HFFc6 (cell line): ENCODE measurements at places on chromosomes 2 and 18.
A peak's percentile ranks its signal among the peaks of the same experiment; 100 is the strongest.

GRCh38 chr2:164794432-164795231, 47.0 kb downstream of the COBLL1 start:
- DNase-seq, result no peak

DNA sequence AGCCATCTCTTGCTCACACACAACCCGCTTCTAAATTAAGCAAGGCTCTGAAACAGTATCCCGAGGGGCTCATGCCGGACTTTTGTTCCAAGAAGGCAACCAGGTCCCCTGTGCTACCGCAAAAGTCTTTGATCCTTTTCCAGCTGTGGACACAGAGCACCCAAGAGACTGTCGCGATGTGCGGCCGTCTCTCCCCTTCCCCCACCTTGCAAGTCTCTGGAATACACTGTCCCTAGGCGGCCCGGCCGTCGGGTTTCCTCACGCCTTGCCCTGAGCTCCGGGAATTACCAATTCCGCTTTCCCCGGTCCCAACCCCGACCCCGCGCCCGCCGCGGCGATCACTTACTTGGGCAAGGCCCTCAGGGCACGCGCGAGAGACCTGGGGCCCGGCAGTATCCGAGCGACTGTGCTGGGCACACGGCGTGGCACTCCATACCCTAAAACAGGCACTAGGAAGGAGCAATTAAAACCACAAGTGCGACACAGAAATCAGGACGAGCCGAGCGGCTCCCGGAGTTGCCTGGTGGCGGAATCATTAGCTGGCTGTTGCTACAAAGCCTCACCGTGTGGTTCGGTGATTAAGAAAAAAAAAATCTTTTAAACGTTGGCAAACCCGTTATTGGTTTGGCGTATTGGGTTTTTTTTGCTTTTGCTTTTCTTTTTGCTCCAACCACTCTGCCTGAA, 2.2 kb upstream of the DLX1 start:
- peak; percentile 36 for DNase-seq

DNA sequence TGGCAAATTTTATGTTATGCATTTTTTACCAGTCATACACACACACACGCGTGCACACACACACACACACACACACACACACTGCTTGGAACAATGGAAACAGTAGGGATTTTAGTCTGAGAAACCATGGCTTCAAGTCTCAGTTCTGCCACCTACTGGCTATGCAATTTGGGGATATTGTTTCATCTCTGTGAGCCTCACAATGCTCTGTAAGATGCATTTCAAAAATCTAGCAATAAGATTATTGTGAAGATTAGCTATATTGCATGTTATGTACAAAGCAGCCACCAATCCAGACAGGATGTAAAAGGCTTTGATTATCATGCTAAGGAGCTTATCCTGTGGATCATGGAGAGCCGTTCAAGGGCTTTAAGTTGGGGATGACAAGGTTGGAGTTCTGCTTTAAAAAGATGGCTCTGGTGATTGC, 401.4 kb downstream of the NBAS start:
- peak; percentile 62 for DNase-seq

- no peak for DNase-seq
These were observed 13.8 kb upstream of the MALT1 start for GRCh38 chr18:58657494-58657893.

- DNase-seq, result no peak
These were observed 167.9 kb downstream of the CCDC102B start for GRCh38 chr18:68965817-68966216.

DNA sequence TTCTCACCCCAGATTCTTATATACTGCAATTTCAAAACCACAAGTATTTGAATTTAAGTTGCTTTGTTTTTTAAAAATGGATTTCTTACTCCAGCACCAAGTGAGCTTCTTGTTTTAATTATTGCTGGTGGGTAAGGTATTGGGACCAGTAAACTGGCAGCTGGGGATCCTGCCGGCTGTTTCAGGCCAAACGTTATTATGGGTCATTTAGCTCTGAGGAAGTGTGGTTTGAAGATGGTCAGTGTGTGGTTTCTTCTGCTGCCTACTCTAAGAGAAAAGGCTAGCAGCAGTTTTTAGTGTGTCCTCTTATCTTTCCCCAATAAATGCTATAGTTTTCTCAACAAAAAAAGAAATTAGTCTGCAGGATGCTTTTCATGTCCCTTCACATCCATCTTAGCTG, 30.6 kb downstream of the CFAP221 start:
- DNase-seq, result no peak

GRCh38 chr2:106551417-106552130, 64.4 kb downstream of the CD8B2 start:
- DNase-seq, result no peak

DNA sequence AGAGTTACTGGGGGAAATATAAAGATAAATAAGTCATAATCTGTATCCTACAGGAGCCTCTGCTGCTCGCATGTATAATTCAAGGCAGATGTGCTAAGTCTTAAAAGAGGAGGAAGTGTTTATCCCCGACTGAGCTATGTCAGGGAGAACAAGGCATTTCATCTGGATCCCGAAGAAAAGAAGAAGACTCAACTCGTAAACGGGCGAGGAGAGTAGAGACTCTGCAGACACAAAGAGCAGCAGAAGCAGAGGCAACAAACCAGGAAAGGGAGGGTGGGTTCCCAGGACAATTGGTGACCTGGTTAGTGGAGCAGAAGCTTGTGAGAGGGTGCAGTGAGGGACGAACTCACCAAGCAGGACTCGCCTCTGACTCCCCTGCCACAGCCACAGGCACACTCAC, 368.6 kb downstream of the EIPR1 start:
- no peak for DNase-seq

- peak; percentile 51 for DNase-seq
These were observed 87.5 kb upstream of the CTAGE1 start for GRCh38 chr18:22505141-22505591.

DNA sequence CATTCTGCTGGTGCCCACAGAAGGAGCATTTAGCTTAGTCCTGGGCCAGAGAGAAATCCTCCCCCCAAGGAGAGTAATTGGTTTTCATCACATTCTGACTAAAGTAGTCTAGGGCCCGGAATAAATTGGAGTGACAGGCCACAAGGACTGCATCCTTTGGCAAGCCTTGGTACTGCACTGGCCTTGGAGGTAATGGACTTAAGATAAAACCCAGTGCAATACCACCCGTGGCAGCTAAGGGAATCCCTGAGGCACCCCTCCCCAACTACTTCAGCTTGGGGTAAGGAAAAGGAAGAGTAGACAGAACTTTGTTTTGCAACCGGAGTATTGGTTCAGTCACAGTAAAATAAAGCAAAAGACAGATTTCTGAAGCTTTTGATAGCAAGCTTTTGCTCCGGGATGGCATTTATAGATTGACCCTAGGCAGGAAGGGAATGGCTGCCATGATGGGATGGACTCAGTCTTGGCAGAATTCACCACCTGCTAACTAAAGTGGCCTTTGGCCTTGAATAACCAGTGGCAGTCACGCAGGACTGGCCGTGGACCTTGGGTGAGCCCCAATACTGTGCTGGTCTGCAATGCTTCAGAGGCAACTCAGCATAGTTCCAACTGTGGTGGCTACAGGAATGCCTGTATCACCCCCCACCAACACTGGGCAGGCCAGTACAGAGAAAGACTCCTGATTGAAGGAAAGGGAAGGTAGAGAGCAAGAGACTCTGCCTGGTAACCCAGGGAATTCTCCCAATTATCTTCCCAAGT, 14.1 kb downstream of the ORC4 start:
- DNase-seq, result no peak

GRCh38 chr18:26335156-26335555, 108.9 kb downstream of the TAF4B start:
- no peak for DNase-seq

GRCh38 chr18:840023-840408, 28.0 kb upstream of the YES1 start:
- no peak for DNase-seq

DNA sequence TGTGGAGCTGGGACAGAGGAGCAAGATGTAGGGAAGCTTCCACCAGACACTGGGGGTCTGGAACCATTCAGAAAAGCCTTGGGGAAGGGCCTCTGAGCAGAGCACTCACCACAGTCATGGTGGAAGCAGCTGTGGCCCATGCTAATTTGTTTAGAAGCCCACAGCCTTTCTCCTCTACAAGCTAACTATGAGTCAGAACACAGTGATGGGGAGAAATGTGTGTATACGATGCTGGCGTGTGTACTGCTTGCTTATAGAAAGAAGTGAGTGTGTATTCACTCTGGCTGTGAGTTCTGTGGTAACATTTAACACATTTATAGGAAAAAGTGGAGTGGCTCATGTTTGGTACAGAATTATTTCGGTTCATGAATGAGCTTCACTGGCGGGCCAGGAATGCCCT, 157.0 kb upstream of the ACAA2 start:
- no peak for DNase-seq

DNA sequence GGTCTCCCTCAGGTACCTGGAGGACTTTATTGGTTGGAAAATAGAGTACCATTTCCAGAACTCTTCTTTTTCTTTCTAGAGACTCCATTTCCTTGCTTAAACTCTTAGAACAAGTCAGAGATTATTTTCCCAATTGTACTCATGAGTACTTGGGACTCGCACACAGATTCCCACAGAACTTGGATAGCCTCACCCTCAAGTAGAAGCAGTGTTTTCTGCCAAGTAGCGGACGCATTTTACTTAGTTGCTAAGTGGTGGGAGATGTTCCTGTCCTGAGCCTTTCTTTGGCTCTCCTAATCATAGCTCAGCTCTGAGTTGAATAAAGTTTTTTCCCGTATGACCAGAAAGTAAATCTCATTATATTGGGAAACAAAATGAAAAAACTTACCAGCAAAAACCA, 17.2 kb downstream of the SLC30A3 start:
- no peak for DNase-seq

DNA sequence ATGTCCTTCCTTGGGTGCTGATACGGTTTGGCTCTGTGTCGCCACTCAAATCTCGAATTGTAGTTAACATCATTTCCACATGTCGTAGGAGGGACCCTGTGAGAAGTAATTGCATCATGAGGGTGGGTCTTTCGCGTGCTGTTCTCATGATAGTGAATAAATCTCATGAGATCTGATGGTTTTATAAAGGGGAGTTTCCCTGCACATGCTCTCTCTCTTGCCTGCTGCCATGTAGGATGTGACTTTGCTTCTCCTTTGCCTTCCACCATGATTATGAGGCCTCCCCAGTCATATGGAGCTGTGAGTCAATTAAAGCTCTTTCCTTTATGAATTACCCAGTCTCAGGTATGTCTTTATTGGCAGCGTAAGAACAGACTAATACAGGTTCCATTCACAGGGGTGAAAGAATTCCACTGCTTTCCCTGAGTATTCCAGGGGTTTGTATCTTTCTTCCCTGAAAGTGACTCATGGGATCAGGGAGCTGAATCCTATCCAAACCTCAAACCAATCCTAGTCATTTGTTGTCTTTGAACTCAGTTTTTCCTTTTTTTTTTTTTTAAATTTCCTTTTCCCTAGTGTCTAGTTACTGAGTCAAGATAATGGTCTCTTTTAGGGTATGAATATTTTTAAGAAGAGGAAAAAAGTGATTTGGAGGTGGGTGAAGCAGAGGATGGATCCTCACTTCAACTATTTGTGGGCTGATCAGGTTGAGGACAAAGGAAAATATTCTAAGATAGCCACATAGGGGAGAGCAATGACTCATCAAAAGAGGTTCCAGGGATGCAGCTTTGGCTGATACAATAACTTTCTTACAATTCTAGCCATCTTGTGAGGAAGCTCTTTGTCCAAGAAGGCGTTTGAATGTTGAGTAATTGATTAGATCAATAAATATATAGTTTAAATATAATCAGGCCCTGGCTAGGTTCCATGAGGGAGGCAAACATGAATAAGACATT, 19.5 kb upstream of the KCNE4 start:
- peak; percentile 23 for DNase-seq

GRCh38 chr2:16119741-16120140, 179.4 kb downstream of the MYCN start:
- no peak for DNase-seq

DNA sequence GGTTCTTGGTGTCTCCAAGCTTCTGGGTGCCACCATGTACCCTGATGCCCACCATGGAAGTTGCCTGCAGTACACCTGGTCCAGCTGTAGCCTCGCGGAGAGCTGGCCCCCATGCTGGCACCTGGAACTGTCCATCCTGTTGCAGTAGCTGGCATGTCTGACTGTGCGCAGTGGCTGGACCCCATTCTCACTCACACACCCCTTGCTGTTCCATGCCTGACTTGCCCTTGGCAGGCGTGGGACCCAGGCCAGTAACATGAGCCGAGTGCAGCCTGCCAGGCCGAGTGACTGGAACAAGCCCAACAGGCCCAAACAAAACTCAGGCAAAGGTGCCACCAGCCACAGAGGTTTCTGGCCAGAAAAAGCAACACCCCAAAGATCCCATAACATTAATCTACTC, 73.8 kb downstream of the NEURL3 start:
- no peak for DNase-seq

GRCh38 chr2:73324126-73324725, 30.9 kb upstream of the EGR4 start:
- no peak for DNase-seq

- peak; percentile 18 for DNase-seq
These were observed 122.1 kb downstream of the TMEM17 start for GRCh38 chr2:62383846-62384245.

GRCh38 chr2:71143782-71144181, 13.3 kb downstream of the MPHOSPH10 start:
- DNase-seq, result no peak

DNA sequence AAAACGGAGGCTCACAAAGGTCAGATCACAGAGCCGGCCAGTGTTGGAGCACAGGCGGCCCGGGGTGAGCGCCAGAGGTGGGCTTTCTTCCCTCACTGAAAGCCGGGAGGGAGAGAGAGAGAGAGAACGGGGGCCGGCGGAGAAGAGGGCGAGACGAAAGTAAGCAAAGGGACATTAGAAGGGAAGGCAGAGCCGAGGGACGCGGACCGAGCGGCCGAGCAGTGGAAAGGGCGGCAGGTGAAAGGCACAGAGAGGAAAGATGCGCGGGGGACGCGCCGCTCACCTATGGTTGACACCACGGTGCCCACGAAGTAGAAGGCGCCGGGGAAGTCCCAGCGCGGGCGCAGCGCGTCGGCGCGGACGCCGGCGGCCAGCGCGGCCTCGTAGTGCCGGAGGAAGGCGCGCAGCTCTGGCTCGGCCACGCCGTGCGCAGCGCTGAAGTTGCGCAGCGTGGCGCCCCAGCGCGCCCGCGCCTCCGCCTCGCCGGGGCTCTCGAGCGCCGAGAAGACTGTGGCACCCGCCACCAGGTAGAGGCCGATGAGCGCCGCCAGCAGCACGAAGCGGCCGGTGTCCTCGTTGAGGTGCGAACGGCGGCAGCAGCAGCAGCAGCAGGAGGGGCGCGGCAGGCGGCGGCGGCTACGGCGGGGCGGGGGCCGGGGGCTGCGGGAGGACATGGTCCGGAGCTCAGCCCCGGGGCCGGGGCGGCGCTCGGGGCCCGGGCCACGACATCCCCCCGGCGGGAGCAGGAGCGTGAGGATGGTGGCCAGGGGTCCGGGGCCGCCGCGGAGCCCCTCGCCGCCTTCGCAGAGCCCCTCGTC, 166.9 kb downstream of the MSH2 start:
- DNase-seq, result no peak

- DNase-seq, result no peak
These were observed 426.2 kb upstream of the MEX3C start for GRCh38 chr18:51623653-51624052.

DNA sequence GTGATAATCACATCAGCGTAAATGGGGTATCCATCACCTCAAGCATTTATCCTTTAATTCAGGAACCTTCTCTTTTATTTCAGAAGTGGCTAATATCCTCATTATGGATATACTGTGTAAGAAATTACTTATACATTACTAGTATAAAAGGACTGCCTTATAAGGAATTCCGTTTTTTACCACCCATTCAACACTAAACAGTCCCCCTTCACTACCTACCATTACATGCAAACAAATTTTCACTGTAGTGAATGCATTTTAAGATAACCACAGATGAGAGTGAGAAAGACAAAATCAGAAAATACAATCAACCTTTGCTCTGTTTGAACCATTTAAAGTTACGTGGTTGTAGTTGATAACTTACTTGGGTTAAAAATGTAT, 551.2 kb downstream of the RNF144A start:
- DNase-seq, result no peak
